ENCODE measurements at places on chromosomes 6 and 20. TPM values are rescaled to one million over a fixed set of nuclear protein-coding genes. Genes with fewer than 3 reads are reported as not detected.

DNA sequence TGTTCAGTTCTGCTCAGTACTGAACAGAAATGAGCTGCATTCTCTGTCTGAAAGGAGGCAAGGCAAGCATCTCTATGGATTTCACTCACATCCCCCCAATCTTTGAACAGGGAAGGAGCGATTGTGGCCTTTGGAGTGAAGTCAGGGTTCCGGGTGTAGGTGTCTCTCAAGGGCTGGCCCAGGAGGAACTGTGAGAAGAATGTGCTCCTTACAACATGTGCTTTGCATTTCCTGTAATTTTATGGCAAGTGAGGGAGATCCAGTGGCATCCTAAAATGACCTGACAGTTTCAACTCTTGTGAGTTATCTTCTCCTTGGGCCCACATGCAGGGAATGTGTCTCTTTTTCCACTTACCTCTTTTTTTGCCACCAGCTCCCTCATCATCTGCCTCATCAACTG is 63.0 kb upstream of the RIN2 start:
- no peaks in the 10 kb centered on the region for H3K4me1 ChIP-seq
- H3K4me3 ChIP-seq = no peak overlapping the region
- no peaks in the 10 kb centered on the region for H3K27me3 ChIP-seq
- no peak for DNase-seq
- no peak overlapping the region for H3K27ac ChIP-seq

CCN5 gene
- 0.50 TPM for polyA plus RNA-seq

IP6K3 gene
- 0.22 TPM for polyA plus RNA-seq

GRCh38 chr20:62894261-62894660 is 32.0 kb downstream of the DIDO1 start:
- peaks cover 72% of the 10 kb centered on the region for H3K36me3 ChIP-seq
- no peaks in the 10 kb centered on the region for H3K27me3 ChIP-seq
- peaks cover 11% of the 10 kb centered on the region for H3K4me1 ChIP-seq
- H3K27ac ChIP-seq = no peak overlapping the region
- no peak overlapping the region for H3K4me3 ChIP-seq
- DNase-seq = no peak

DEFB128 gene
- polyA plus RNA-seq = not detected

TXLNB gene
- 2.2 TPM for polyA plus RNA-seq

ZGPAT gene
- 34.6 TPM for polyA plus RNA-seq

DNA sequence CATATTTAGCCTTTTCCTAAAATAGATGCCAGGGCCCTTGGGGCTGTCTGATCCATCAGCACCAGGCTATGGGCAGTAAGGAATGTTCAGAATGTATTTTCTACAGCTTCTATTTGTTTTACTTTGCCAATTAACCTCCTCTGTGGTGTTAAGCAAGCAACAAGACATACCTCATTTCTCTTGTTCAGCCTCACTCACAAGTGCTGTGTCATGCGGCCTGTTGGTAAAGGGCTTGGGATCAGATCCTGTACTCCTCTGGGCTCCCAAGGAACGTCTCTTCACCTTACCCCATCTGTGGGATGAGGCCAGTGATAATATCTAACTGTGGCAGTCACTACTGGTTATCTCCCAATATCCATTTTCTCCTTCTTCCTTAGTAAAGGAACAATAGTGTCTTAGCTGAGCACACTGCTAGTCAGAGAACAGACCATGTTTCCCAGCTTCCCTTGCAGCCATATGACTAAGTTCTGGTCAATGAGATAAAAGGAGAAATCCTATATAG is 7.0 kb upstream of the DSTN start:
- no peaks in the 10 kb centered on the region for H3K36me3 ChIP-seq
- H3K4me1 ChIP-seq = no peaks in the 10 kb centered on the region
- no peak overlapping the region for H3K4me3 ChIP-seq
- H3K27me3 ChIP-seq = no peaks in the 10 kb centered on the region
- DNase-seq = no peak

CTCFL gene
- 0.24 TPM for polyA plus RNA-seq

EYS gene
- 0.53 TPM for polyA plus RNA-seq

BYSL gene
- polyA plus RNA-seq = 24.7 TPM

DNA sequence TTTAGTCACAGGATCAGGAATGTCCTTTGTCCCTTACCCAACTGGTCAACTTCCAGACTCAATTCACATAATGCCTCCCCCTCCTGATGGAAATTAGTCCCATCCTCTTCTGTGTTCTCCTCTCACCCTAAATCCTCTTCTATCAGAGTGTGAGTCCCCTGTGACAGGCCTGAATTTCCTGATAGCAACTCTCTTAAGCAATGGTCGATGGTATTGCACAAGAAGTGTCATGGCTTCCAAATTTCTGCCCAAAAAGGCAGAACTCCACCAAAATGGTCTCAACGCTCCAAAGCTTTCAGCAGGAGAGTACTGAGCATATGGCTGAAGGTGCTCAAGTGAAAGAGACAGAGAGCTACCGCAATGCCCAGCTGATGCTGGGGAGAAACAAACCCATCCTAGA is 2.4 kb downstream of the PREP start:
- H3K36me3 ChIP-seq = no peaks in the 10 kb centered on the region
- H3K27ac ChIP-seq = no peak overlapping the region
- H3K4me3 ChIP-seq = no peak overlapping the region

DNA sequence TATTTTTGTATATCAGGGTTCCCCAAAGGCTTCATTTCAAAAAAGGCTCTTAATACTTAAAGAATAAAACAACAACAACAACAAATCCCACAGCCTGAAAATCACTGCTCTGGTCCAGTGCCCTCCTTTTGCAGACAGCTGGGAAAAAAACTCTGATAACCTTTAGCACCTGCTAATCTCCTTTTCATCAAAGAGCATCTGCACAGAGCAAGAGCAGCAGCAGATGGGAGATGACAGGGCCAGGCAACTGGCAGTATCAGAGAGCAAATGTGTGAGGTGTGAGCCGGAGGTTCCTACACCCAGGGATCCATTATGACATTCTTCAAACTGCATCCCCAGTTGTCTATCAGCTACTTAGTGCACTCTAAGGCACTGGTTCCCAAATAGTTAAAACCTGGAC is 25.7 kb downstream of the TTI1 start:
- peaks cover 8% of the 10 kb centered on the region for H3K36me3 ChIP-seq
- H3K4me1 ChIP-seq = no peaks in the 10 kb centered on the region
- H3K27ac ChIP-seq = no peak overlapping the region
- no peaks in the 10 kb centered on the region for H3K27me3 ChIP-seq
- no peak for DNase-seq
- H3K4me3 ChIP-seq = no peak overlapping the region

- DNase-seq = no peak
- no peaks in the 10 kb centered on the region for H3K4me1 ChIP-seq
- no peak overlapping the region for H3K4me3 ChIP-seq
- H3K27me3 ChIP-seq = no peaks in the 10 kb centered on the region
- H3K36me3 ChIP-seq = no peaks in the 10 kb centered on the region
Observed at GRCh38 chr6:17908831-17909230, 78.6 kb downstream of the KIF13A start.

- no peak overlapping the region for H3K27ac ChIP-seq
- no peak overlapping the region for H3K4me3 ChIP-seq
- DNase-seq = no peak
- no peaks in the 10 kb centered on the region for H3K4me1 ChIP-seq
- no peaks in the 10 kb centered on the region for H3K27me3 ChIP-seq
- no peaks in the 10 kb centered on the region for H3K36me3 ChIP-seq
Observed at GRCh38 chr6:125844989-125845388, 54.2 kb downstream of the NCOA7 start.

GRCh38 chr20:46582648-46583047 is 32.2 kb upstream of the OCSTAMP start:
- peaks cover 9% of the 10 kb centered on the region for H3K4me1 ChIP-seq
- H3K4me3 ChIP-seq = no peak overlapping the region
- H3K27me3 ChIP-seq = no peaks in the 10 kb centered on the region
- H3K27ac ChIP-seq = no peak overlapping the region
- no peak for DNase-seq

- H3K27ac ChIP-seq = no peak overlapping the region
- H3K4me1 ChIP-seq = no peaks in the 10 kb centered on the region
- H3K36me3 ChIP-seq = no peaks in the 10 kb centered on the region
Observed at GRCh38 chr6:69584536-69584912, 212.3 kb downstream of the LMBRD1 start.

- no peak for DNase-seq
Observed at GRCh38 chr20:51132279-51132678, 109.4 kb upstream of the KCNG1 start.

GRCh38 chr20:9028419-9028818 is 40.5 kb upstream of the PLCB4 start:
- H3K27ac ChIP-seq = no peak overlapping the region
- H3K27me3 ChIP-seq = no peaks in the 10 kb centered on the region
- no peak for DNase-seq
- no peaks in the 10 kb centered on the region for H3K4me1 ChIP-seq
- no peak overlapping the region for H3K4me3 ChIP-seq

RIPPLY2 gene
- polyA plus RNA-seq = 13.3 TPM

GRCh38 chr6:2127484-2127911 is 117.9 kb downstream of the GMDS start:
- no peak for DNase-seq
- H3K4me1 ChIP-seq = no peaks in the 10 kb centered on the region
- no peaks in the 10 kb centered on the region for H3K36me3 ChIP-seq
- no peak overlapping the region for H3K4me3 ChIP-seq

PDYN gene
- 8.6 TPM for polyA plus RNA-seq

- H3K4me3 ChIP-seq = no peak overlapping the region
- peaks cover 7% of the 10 kb centered on the region for H3K36me3 ChIP-seq
- H3K27me3 ChIP-seq = no peaks in the 10 kb centered on the region
- no peak for DNase-seq
Observed at GRCh38 chr6:26545627-26546026, 7.5 kb downstream of the HMGN4 start.

LINC00237 gene
- 15.0 TPM for polyA plus RNA-seq

DNA sequence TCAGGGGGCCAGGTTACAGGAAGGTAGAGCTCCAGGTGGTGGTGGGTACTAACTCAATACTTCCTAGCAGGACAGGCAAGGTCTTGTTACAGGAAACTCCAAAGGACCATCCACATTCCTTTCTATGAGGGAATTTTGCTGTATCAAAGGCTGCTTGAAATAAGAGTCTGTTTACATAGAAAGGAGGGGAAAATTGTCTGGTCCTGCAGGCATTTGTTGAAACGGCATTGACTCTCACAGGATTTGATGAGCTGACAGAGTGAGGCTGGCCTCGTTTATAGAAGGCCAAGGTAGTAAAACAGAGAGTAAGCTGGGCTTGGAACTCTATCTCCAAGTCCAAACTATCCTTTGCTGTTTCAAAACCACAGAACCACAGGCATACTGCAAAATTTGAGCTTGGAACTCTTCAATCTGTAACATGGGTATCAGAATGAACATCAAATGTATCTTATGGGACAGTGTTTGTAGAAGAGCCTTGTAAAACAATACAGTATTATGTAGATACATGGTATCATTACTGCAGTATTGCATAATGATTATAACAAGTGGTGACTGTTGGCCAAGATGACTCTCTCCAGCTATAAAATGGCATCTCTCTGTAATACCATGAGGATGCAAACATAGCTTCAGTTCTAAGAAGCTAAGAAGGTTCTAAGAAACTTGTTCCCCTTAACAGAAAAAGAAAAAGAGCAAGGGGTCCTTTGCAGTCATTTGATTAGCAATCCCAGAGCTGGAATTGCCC is 61.5 kb downstream of the TRAM2 start:
- no peak overlapping the region for H3K4me3 ChIP-seq
- no peak for DNase-seq
- H3K27me3 ChIP-seq = no peaks in the 10 kb centered on the region
- H3K27ac ChIP-seq = no peak overlapping the region
- H3K36me3 ChIP-seq = peaks cover 2% of the 10 kb centered on the region

GRCh38 chr6:129882510-129883023 is 21.5 kb upstream of the TMEM244 start:
- DNase-seq = no peak
- H3K27me3 ChIP-seq = no peaks in the 10 kb centered on the region
- no peak overlapping the region for H3K4me3 ChIP-seq
- H3K4me1 ChIP-seq = no peaks in the 10 kb centered on the region
- H3K36me3 ChIP-seq = no peaks in the 10 kb centered on the region
- no peak overlapping the region for H3K27ac ChIP-seq

DNA sequence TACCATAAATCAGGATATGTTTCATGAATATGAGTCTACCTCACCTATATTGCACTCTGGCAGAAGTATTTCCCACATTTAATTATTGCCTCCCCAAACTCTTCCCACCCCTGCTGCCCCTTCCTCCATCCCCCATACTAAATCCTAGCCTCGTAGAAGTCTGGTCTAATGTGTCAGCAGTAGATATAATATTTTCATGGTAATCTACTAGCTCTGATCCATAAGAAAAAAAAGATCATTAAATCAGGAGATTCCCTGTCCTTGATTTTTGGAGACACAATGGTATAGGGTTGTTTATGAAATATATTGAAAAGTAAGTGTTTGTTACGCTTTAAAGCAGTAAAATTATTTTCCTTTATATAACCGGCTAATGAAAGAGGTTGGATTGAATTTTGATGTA is 6.4 kb downstream of the EDN1 start:
- no peak for DNase-seq
- H3K27me3 ChIP-seq = peaks cover 11% of the 10 kb centered on the region
- no peaks in the 10 kb centered on the region for H3K36me3 ChIP-seq
- peaks cover 8% of the 10 kb centered on the region for H3K4me1 ChIP-seq

DNAH8 gene
- 0.17 TPM for polyA plus RNA-seq
